ENCODE measurements at places on chromosomes 2 and 18.

DNA sequence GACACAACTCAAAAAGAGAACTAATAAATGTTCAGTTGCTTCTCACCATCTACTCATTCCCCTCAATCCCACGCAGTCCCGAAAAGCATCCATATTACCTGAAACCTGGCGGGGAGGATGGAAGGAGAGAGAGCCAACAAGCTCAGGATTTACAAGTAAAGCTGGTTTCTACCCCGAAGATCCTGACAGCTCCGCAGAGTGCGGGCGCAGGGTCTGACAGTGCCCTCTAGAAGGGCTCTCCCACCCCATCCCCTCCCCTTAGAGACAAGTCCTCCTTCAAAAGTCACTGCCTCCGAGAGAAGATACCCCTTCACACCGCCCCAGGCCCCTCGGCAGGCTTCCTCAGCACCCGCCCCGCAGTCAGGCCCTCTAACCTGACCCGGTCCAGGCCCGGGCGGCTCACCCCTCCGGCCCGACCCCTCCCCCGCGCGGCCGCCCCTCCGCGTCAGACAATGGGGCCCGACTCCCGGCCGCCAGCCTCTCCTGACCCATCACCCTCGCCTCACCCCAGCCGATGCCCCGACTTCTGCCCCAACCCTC, 550 bp downstream of the RAB1A start:
- peak; percentile 79 for DNase-seq

DNA sequence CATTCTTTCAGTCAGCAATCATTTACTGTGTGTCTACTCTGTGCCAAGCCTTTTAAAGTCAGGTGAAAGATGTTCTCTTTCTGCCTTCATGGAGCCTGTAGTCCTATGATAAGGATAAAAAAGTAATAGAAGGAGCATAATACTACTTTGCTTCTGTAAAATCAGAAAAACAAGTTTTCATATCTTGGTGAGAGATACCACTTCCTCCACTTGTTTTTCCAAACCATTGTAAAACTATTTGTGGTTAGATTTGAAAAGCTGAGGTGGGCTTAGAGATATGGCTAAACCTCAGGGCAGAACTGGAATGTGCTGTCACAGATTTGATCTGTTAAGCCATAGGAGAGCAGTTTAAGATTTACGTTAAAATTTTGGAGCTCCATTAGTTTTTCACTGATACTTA, 104.7 kb upstream of the FAM117B start:
- no peak for DNase-seq

GRCh38 chr2:221929259-221929658, 357.2 kb upstream of the EPHA4 start:
- DNase-seq = no peak

- DNase-seq = no peak
Measured at GRCh38 chr2:84805250-84805958, 75.5 kb downstream of the TRABD2A start.

GRCh38 chr2:74083750-74084149, 64.0 kb downstream of the BOLA3 start:
- DNase-seq = no peak

- no peak for DNase-seq
Measured at GRCh38 chr18:56986829-56987228, 160.1 kb upstream of the BOD1L2 start.

DNA sequence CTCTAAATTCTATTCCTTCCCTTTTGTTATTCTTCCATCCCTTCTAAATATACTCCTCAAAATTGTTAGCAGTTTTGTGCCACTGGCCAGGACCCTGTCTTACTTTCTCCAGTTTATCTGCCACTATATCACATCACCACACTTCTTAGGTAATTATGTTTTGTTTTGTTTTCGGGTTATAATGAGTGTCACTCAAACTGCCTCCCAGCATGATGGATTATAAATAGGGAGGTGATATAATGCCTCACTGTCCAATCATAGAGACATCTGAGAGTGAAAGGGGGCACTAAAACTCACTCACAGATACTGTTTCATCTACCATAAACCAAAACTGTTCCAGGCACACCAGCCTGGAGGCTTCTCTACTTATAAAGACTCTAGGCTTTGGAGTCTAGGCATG, 3.5 kb downstream of the RSAD2 start:
- DNase-seq = no peak

- no peak for DNase-seq
Measured at GRCh38 chr2:38174646-38175423, 98.9 kb upstream of the CYP1B1 start.

DNA sequence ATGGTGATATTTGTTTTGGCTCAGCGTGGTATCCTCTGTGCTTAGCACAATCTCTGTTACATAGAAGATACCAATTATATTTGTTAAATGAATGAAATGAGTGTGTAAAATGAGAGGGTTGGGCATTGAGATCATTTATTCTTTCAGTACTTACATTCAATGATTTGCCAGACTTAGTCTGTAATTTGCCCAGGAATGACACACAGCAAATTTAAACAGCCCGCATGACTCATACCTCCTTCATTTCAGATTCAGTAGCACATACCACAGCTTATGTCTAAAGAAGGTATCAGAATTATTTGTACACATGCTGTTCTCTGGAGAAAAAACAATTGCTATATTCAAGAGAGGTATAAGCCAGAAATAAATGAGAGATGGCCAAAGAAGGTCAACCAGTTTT, 37.0 kb downstream of the KLHL14 start:
- no peak for DNase-seq

DNA sequence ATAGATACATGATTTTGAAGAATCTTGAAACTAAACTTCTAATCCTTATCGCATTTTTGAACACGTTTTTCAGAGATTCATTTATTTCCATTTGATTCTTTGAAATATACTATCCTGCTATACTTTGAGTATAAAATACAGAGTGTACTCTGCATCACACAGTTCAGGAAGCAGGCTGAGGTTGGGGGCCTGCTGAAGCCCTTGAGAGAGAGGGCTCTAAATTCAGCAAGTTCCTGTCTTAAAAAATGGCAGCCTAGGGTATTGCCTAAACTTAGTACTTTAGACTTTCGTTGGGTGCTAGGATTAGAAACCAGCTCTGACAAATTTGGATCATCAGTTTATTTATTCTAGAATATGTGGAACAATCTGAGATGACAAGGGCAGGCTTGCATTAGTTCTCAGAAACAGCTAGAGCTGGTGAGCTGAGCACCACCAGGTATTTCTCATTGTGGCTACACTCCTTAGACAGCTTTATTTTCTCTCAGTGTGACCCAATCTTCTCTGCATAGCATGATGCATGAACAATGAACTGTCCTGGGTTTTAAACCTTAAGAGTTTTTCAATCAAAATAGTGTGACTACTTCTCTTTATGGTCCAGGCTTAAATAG, 49.1 kb downstream of the TFPI start:
- DNase-seq = no peak

DNA sequence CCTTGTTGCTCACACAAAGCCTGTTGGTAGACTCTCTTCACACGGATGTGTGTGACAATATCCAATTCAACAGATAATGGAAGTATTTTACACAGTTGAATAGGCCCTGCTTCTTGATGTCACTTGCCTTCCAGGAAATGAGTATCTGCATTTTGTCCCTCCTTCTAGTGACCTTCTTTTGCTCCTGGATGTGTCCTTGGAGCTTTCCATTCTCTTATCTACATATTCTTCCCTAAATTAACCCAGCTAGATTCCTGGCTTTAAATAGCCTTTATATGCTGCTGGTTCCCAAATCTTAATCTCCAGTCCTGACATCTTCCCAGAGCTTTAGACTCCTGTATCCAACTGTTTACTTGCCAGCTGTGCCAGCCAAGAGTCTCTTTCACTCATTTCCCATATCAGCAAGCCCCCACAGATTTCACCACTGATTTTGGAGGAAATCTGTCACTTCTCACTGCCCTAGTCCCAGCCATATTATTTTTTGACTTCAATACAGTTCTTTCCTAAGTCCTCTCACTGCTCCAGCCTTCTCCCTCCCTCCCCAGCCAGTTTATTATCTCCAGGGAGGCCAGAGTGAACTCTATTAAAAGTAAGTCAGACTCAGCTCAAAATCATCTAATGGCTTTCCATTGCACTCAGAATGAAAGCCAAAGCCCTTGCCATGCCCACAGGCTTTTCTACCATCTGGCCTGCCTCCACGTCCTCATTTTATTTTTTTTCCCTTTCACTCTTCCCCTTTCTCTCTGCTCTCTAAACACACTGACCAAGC, 170.0 kb downstream of the PDE11A start:
- DNase-seq = no peak

- DNase-seq = peak; percentile 39
Measured at GRCh38 chr2:9406529-9407362, 16.6 kb downstream of the ITGB1BP1 start.

GRCh38 chr2:132581991-132582738, 87.8 kb downstream of the LYPD1 start:
- no peak for DNase-seq

DNA sequence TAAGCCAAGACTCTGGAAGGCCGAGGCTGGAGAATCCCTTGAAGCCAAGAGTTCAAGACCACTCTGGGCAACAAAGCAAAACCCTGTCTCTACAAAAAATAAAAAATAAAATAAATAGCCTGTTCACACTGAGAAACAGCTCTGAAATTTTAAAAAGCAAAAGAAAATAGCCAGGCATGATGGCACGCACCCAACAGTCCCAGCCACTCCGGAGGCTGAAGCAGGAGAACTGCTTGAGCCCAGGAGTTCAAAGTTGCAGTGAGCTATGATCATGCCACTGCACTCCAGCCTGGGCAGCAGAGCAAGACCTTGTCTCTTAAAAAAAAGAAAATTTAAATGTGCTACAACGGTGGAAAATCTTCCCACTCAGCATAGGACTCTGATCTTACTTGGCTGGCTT, 52.7 kb downstream of the DTNB start:
- no peak for DNase-seq

GRCh38 chr2:226020176-226020575, 620.7 kb downstream of the NYAP2 start:
- no peak for DNase-seq

DNA sequence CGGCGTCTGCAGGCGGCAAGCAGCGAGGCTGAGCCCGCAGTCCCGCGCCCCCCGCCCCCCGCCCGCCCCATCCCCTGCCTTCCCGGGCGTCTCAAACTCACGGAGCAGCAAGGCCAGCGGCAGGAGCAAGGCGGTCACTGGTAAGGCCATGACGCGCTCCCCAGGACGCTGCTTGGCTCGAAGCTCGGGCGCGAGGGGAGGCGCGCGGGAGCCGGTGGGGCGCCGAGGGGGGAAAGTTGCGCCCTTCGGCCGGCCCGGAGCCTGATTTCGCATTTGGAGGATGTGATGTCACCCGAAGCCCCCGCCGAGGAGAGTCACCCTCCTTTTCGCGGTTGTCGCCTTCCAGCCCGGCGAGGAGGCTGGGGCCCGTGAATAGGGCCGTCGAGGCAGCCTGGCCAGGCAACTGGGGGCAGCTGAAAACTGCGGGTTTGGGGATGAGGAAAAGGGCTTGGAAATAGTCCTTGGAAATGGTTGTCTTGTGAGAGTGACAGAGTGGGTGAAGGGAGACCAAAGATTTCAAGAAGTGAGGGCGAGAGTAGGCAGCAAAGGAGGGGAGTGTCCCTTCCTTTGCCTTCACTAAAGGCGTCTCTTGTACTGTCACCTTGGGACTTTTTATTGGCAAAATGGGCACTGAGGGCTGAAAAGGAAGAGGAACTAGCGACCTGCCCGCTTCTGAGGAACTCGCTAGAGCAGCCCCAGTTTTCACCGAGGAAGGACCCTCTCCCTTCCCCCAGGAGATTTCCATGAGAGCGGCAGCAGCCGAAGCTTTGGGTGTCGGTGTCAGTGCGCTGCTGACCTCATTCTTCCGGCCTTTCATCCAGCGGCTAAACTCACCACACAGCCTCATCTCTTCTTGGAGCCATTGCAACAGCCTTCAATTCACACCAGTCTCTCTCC, at the start of gene CD8A:
Gene CD8A (minus strand): TSS at position 238 of the 897 bp plus-strand sequence. CDS start 88 bp downstream, at position 150.
- DNase-seq = no peak

DNA sequence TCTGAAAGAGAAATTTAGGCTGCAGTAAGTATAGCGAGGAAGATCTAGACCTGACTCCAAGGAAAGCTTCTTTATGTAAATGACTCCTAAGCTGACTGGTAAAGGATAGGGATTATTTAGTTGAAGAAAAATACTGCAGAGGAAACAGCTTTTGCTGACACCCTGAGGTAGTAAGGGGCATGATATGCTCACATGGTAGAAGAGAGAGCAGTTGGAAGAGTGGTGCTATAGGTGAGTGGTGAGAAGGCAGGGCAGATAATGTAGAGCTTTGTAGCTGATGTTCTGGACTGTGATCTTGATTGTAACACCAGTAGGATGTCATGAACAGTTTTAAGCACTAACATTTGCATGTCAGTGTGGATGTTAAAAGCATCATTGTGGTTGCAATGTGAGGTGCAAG, 639.1 kb upstream of the SLC39A10 start:
- no peak for DNase-seq

DNA sequence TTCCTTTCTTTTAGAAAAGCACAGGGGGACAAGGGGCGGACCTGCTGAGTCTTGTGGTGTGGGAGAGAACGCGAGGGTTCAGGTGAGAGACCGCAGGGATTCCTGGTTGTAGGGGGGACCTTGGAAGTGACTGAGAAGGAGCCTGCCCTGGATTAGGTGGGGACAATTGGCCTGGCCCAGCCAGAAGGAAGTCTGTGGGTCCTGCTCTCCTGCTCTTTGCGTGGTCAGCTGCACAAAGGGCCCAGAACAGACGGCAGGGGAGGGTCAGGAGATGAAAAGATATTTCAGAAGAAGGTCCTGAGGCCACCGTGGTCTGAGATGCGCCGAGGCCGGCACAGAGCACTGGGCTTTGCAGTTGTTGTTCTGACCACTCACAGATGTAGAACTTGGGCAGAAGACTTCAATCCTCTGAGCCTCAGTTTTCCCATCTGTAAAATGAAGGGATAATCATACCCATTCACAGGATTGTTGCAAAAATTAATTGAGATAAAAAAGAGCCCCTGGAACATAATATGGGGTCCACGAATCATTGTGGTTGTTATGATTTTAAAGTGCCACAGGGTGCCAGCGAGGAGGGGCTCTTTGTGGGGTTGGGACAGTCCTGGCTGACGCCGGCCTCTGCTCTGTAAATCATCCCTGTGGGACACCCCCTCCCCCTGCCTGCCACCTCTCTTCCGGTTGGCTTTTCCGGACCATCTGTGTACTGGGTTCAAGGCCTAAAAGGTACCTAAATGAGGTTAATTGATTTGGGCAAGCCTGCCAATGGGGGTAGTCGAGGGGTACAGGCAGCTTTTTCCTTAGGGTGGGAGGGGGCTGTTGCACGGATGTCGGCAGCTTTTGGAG, 1.8 kb downstream of the LPIN1 start:
- DNase-seq = no peak

GRCh38 chr2:134273256-134273983, 19.5 kb downstream of the MGAT5 start:
- DNase-seq = no peak

DNA sequence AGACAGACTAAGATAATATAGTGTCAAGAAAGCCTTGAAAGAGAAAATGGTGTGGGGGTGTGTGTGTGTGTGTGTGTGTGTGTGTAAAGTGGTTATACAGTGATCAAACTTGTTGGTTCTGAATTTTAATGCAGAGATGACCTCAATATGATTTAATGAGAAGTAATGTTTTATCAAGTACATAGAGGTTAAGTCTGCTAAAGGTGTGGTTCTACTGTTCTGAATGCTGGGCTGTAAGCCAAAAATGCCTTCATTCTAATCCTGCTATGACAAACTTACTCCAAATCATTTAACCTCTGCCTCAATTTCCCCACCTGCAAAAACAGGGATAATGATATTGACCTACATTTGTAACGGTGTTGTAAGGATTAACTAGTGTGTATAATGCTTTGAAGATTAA, 87.9 kb downstream of the WDPCP start:
- no peak for DNase-seq

GRCh38 chr2:136214307-136215200, 96.6 kb upstream of the CXCR4 start:
- DNase-seq = no peak

- DNase-seq = no peak
Measured at GRCh38 chr2:36889795-36890194, 76.5 kb downstream of the STRN start.

- no peak for DNase-seq
Measured at GRCh38 chr2:10355471-10356438, 53.1 kb downstream of the HPCAL1 start.
